ENCODE measurements at places on chromosomes 7 and 10.

- DNase-seq = no peak
These were observed 64.6 kb upstream of the COL13A1 start for GRCh38 chr10:69736886-69737641.

- no peak for DNase-seq
These were observed 13.7 kb upstream of the ZNF777 start for GRCh38 chr7:149474309-149475120.

DNA sequence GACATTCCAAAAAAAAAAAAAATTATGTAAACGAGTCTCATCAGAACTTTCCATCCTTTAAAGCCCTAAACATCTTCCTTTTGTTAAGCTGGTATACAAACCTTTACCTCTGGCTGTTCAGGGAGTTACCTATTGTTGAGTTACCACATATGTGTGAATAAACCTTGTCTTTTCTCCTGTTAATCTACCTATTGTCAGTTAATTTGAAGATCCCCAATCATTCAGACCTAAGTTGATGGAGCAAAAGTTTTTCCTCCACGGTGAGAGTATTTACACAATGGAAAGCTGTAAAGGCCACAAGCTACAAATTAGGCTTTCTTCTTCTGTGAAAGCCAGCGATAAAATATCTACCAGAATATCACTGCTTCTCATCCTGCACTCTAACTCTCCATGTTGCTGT lies 80.3 kb downstream of the SKAP2 start:
- DNase-seq = no peak

DNA sequence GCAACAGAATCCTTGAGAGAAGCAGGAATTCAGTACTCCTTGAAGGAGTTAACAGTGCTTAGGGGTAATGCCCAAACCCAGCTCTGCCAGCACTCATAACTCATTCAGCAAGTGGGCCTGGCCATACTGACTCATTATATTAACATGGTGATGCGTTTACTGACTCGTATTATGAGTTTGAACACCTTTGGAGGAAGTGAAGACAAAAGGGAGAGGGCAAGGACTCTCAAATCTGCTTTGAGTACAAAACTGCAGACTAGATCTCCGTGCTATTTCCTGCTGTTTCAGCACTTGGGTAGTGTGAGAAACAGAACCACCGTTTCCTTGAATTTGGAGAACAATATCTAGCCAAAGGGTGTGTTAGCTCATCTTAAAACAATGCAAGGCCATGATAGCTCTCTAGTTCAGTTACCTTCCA lies 30.8 kb downstream of the SLC16A9 start:
- DNase-seq = no peak

- DNase-seq = peak; percentile 18
These were observed 41.7 kb downstream of the VCL start for GRCh38 chr10:74039561-74040145.

DNA sequence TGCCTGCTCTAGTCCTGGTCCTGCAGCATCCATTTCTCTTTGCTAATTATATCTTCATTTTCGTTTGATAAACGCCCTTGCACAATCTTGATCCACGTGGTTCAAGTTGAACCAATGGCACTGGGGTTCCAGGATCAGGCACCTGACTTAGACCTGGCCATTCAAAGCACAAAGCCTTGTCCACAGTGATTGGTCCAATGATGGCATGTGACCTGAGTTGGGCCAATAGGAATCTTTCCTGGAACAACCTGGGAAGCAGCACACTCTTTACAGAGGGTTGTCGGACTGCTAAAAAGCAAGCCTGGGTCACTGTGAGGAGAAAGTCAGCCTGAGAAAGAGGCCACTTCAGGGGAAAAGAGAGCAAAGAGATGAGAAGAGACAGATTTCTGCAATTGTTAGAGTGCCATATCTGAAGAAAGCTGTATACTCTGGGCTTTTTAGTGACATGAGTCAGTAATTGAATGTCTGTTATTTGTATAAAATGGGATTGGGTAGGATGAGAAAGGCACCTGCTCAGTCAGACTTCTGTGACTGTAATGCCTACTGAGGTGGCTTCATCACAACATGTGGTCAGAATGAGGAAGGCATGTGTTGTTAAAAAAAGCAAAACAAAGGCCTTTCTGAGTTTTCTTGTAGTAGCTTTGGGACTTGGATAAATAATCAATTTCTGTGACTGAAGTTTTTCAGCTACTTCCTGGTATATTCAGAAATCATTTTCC lies 4.4 kb upstream of the STEAP4 start:
- DNase-seq = no peak

GRCh38 chr7:15855525-15856109 lies 169.1 kb upstream of the MEOX2 start:
- no peak for DNase-seq

DNA sequence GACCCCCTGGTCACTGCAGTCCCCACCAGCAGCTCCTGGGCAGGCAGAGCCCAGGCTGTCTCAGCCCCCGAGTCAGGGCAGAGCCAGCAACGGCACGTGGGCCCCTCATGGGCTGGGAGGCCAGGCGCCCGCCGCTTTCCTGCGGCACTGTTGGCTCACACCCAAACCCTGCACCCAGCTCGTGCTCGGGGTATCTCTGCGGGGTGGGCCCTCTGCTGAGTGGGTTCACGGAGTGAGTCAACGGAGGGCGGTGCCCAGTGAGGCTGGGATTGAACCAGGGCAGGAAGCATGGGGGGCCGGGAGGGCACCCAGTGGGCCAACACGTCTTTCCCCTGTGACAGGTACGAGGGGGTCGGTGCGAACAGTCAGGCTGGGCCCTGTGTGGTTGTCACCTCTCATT lies 28.9 kb downstream of the ADAP1 start:
- DNase-seq = no peak

- no peak for DNase-seq
These were observed 276.2 kb downstream of the USP6NL start for GRCh38 chr10:11335167-11335652.

DNA sequence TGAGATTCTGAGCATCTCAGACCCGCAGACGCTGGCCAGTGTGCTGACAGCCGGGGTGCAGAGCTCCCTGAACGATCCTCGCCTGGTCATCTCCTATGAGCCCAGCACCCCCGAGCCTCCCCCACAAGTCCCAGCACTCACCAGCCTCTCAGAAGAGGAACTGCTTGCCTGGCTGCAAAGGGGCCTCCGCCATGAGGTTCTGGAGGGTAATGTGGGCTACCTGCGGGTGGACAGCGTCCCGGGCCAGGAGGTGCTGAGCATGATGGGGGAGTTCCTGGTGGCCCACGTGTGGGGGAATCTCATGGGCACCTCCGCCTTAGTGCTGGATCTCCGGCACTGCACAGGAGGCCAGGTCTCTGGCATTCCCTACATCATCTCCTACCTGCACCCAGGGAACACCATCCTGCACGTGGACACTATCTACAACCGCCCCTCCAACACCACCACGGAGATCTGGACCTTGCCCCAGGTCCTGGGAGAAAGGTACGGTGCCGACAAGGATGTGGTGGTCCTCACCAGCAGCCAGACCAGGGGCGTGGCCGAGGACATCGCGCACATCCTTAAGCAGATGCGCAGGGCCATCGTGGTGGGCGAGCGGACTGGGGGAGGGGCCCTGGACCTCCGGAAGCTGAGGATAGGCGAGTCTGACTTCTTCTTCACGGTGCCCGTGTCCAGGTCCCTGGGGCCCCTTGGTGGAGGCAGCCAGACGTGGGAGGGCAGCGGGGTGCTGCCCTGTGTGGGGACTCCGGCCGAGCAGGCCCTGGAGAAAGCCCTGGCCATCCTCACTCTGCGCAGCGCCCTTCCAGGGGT lies 703 bp downstream of the RBP3 start:
- DNase-seq = no peak

DNA sequence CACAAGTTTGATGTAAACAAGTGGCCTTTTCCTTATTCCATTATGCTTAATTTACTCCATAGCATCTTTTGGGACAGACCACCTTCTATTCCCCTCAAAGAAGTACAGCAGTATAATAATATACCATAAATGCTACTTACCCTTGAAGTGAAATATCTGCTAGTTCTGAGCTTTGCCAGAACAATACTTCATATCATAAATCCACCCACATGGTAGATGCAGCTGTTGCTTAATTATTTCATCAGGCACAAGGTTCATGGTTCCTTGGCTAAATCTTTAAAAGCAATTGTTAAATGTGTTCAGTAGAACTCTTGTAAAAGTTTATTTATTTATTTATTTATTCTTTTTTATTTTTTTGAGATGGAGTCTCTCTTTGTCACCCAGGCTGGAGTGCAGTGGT lies 32.9 kb downstream of the CSTF2T start:
- DNase-seq = no peak
